ENCODE measurements at places on chromosomes 6 and 20. TPM values are rescaled to one million over a fixed set of nuclear protein-coding genes. Genes with fewer than 3 reads are reported as not detected.

SPATS1 gene
- 0.57 TPM for polyA plus RNA-seq

PBOV1 gene
- polyA plus RNA-seq, result 0.32 TPM

ADGRF1 gene
- polyA plus RNA-seq, result 0.35 TPM

SAMD5 gene
- polyA plus RNA-seq, result 3.5 TPM

PLAGL1 gene
- polyA plus RNA-seq, result 23.4 TPM

BPIFA2 gene
- polyA plus RNA-seq, result not detected

HLA-DQA1 gene
- 0.57 TPM for polyA plus RNA-seq

RBPJL gene
- polyA plus RNA-seq, result 0.53 TPM

EDN3 gene
- polyA plus RNA-seq, result 7.7 TPM

IL17A gene
- polyA plus RNA-seq, result not detected

SNPH gene
- polyA plus RNA-seq, result 42.3 TPM

CYB5R4 gene
- 13.6 TPM for polyA plus RNA-seq

SERINC1 gene
- 388 TPM for polyA plus RNA-seq

MYMX gene
- not detected for polyA plus RNA-seq

SLC35D3 gene
- 0.54 TPM for polyA plus RNA-seq

OPRL1 gene
- polyA plus RNA-seq, result 26.3 TPM

ANKEF1 gene
- polyA plus RNA-seq, result 2.8 TPM

TAAR6 gene
- not detected for polyA plus RNA-seq

OPRM1 gene
- 2.5 TPM for polyA plus RNA-seq

PRSS16 gene
- 1.3 TPM for polyA plus RNA-seq

ADGRB3 gene
- 55.3 TPM for polyA plus RNA-seq

POU3F2 gene
- 43.8 TPM for polyA plus RNA-seq

ZNF165 gene
- polyA plus RNA-seq, result 1.9 TPM

SLA2 gene
- polyA plus RNA-seq, result 0.24 TPM

MAN1A1 gene
- 15.2 TPM for polyA plus RNA-seq

BEND3 gene
- polyA plus RNA-seq, result 4.3 TPM

FGD2 gene
- 9.6 TPM for polyA plus RNA-seq

RGS17 gene
- 17.9 TPM for polyA plus RNA-seq

CLDN20 gene
- polyA plus RNA-seq, result 0.87 TPM
